ENCODE measurements at places on chromosomes 1 and 21.

- DNase-seq = no peak
Measured at GRCh38 chr1:181423301-181423918, 59.9 kb upstream of the CACNA1E start.

GRCh38 chr1:222382171-222382570 is 165.7 kb downstream of the HHIPL2 start:
- DNase-seq = no peak

DNA sequence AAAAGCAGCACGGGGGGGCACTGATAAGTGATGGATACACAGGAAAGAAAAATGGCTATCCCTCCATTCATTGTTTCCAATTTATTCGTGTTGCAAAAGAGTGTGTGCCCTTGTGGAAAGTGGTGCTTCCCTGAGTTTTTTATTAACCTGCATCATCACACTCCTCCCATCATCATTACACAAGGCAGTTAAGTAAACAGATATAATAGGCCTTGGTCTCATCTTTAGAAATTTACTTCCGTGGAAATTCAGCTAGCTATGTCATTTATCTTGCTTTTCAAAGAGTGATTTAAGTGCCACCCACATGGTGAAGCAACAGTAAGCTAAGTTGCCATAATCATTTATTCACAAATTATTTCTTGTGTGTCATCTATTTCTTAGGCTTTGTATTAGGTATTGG is 473.3 kb downstream of the NEGR1 start:
- DNase-seq = no peak

DNA sequence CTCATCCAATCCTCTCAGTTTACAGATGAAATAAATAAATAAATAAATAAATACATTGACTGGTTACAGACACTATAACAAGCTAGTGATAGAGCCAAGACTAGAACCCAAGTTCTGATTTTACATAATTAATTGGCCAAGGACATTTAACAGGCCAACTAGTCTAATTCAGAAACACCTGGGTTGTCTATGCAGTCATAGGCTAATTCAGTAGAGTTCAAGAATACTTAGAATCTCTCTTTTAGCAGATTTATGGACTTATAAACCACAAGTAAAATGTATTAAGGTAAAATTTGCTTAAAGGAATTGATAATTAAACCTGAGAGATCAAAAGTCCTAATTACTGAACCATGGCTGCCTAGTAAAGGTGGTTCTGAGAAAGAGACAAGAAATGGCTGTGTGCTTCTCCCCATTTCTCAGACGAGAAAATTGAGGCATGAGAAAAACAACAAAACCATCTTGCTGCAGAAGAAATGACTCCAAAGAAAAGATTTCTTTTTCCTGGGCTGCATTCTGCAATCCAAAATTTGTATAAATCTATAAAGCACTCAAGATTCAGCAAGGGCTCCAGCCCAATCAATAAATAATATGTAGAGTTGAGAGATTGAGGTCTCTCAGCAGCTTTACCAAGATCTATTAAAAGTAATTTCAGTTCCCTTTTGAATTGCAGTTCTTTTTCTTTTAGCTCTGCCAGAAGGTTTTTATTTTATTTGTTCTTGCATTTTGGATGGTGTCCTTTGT is 98.3 kb downstream of the DUSP10 start:
- DNase-seq = no peak

GRCh38 chr1:29685387-29685786 is 449.1 kb downstream of the PTPRU start:
- DNase-seq = no peak

DNA sequence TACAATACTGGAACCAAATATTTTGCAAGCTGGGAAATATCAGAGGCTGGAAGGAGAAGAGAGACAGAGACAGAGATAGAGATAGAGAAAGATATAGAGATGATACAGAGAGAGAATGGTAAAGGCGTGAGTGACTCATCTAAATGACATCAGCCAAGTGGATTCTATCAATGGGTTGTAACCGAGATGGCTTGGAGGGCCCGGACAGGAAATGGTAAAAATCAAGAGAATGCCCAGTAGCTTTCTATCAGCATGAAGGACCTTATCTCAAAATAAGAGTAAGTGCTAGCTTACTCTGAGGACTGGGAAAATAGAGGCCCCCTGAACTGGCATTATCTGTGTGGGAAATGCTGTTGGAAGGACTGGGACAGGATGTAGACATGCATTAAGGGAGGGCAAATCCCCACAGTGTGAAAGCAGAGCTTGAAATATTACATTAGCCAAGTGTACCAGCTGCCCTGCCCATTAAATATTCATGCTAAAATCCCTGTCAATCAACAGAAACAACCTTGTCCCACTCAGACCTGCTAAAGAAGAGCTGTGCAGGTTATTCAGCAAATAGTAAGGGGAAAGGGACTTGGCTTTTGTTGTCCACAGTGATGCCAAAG is 76.6 kb upstream of the ZNF644 start:
- no peak for DNase-seq

GRCh38 chr1:169906938-169907337 is 13.2 kb upstream of the SCYL3 start:
- no peak for DNase-seq

DNA sequence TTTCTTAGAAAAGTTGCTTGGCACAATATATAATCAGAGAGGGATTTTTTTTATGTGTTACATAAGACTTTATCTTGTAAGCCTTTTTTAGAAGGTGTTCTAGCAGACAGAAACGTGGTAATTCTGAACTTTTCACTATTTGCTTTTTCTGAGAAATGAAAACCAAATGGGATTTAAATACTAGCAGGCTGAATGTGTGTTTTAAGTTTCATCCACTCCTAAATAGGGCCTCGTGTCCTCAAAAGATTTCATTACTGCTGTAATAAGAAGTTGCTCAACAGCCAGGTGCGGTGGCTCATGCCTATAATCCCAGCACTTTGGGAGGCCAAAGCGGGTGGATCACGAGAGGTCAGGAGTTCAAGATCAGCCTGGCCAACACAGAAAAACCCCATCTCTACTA is 44.7 kb upstream of the FMO2 start:
- no peak for DNase-seq

GRCh38 chr1:87213135-87213515 is 115.6 kb upstream of the LMO4 start:
- DNase-seq = no peak

- no peak for DNase-seq
Measured at GRCh38 chr1:3858231-3858981, 1.1 kb downstream of the DFFB start.

GRCh38 chr1:159895286-159895685 is 4.7 kb downstream of the CFAP45 start:
- no peak for DNase-seq
